NCI-H774 (cell line): ENCODE measurements at places on chromosomes 3 and 15.

GRCh38 chr3:170632780-170633179 lies 46.9 kb upstream of the SLC7A14 start:
- DNase-seq = peak; percentile 63

- no peak for DNase-seq
These were observed 402.8 kb upstream of the RARB start for GRCh38 chr3:25025236-25025635.

- DNase-seq = no peak
These were observed 326.9 kb upstream of the CTNNB1 start for GRCh38 chr3:40872258-40872920.

DNA sequence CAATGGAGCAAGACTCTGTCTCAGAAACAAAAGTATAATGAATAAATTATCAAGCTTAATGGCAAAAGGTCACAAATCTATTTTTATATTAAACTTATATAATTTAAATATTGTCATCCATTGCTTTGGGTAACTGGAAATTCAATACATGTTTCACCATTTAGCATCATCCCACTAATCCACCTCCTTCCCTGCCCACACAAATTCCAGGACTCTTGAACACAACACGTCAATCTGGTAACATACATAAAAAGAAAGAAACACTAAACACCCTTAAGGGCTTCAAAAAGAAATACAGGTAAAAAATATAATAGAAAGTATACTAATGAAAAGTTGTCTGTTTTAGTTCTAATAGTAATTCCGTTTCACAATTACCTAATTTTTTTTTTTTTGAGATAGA lies 149.4 kb downstream of the STAG1 start:
- no peak for DNase-seq

DNA sequence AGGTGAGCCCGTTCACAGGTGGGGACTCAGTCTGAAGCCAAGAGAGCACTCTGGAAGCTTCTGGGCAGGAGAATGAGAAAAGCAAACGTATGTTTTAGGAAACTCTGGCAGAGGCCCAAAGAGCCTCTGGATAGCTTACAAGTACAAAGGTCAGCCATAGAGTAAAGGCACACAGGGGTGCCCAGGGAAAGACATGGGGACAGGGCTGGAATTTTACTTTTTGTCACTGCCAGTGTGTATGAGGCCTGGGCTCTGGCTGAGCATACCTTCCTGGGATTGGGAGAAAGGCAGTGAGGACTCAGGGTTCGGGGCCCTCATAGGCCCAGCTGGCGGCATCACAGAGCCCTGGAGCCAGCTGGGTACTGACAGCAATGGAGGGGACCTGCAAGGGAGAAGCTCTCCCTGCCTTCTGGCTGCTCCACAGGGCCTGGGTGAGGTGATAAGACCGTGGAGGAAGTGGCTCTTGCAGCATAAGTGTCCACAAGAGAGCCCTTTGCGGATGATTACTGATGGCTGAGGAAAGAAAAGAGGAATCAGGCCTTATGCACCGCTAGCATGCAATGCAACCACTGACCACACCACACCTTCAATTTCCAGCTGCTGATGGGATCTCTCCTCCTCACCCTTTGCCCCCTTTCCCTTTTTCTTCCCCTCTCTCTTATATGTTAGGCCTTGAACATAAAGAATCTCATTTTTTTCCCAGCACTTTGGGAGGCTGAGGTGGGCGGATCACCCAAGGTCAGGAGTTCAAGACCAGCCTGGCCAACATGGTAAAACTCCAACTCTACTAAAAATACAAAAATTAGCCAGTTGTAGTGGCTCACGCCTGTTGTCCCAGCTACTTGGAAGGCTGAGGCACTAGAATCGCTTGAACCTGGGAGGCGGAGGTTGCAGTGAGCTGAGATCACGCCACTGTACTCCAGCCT lies 25.1 kb upstream of the BCL2L10 start:
- no peak for DNase-seq

DNA sequence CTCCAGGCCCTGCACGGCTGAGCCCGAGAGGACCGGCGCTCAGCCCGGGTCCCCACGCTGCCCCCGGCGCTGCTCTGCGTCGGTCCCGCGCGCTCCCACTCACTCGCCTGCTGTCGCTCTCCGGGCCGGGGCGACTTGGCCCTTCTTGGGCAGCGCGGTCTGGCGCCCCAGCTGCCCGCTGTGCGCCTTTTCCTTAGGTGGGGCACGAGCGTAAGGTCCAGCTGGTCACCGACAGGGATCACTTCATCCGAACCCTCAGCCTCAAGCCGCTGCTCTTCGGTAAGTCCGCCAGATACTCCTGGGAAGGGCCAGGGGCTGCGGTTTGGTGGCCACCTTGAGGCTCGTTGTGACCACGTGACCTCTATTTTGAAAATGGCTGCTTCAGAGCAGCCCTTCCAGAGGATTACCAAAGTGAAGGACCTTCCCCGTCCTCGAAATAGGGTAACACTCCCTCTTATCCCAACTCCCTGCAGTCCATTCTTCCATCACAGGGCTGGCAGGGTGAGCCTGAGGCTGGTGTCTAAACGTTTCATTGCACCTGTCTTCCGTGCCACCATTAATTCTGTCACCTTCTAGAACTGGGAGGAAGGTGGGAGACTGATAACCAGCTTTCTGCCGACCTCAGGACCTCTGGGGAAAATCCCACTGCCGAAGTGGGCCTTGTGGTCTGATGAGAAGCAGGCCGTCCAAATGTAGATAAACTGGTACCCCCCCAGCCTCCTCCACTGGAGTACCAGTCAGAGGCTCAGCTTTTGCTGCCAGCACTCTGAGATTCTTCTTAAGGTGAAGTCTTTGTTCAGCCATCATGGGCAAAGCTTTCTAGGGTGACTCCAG lies 812 bp downstream of the P4HTM start:
- no peak for DNase-seq

DNA sequence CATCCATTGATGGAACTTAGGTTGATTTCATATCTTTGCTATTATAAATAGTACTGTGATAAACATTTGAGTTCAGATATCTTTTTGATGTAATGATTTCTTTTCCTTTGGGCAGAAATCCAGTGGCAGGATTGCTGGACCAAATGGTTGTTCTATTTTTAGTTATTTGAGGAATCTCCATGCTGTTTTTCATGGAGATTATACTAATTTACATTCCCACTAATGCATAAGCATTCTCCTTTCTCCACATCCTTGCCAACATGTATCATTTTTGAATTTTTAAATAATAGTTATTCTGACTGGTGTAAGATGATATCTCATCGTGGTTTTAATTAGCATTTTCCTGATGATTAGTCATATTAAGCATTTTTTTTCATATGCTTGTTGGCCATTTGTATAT lies 144.0 kb upstream of the SUCLG2 start:
- DNase-seq = no peak

- no peak for DNase-seq
These were observed 67.6 kb upstream of the TGFBR2 start for GRCh38 chr3:30538791-30539190.

DNA sequence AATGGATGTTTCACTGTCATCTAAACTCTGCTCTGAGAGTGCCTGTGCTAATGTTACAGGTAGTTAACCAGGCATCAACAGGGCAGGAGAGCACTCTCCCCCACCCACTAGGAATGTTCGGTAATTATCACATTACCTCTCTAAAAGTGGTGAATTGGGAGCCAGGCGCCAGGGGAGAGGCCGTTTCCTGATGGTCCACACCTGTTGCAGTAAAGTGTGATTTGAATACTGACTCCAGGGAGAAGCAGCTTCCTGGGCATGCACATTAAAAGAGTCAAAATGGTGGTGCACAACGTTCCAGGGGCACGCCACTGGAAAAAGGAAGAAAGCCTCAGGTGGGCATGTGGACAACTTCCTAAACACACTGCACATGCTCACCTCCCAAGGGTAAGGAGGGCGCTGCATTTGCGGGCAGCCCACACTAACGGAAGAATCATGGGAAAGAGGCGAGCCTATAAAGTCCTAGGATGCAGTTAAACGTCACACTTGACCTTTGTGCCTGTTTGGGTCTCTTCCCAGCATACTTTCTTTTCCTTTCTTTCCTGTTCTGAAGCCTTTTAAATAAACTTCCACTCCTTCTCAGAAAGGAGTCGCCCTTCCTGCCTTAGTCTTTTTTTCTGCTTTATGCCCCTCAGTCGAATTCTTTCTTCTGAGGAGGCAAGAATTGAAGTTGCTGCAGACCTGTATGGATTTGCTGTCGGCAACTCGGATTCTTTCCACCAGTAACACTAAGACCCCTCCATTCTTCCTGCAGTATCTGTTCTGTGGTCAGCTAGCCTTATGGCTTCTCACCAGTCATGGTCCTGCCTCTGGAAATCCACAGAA lies 28.9 kb upstream of the GPD1L start:
- no peak for DNase-seq

DNA sequence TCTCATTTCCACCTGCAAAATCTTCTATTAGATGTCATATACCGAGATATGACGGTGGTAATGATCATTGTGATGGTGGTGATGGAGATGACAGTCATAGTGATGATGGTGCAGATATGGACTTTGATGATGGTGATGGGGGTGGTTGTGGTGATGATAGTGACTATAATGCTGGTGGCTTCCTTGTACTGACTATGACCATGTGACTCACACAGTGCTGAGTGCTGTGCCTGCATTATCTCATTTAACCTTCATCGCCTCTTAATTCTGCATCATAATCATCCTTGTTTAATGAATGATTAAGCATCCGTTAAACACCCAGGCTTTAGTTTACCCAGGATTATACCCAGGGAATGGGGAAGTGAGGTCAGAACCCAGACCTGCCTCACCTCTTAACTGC lies 331.7 kb downstream of the FEZF2 start:
- no peak for DNase-seq

DNA sequence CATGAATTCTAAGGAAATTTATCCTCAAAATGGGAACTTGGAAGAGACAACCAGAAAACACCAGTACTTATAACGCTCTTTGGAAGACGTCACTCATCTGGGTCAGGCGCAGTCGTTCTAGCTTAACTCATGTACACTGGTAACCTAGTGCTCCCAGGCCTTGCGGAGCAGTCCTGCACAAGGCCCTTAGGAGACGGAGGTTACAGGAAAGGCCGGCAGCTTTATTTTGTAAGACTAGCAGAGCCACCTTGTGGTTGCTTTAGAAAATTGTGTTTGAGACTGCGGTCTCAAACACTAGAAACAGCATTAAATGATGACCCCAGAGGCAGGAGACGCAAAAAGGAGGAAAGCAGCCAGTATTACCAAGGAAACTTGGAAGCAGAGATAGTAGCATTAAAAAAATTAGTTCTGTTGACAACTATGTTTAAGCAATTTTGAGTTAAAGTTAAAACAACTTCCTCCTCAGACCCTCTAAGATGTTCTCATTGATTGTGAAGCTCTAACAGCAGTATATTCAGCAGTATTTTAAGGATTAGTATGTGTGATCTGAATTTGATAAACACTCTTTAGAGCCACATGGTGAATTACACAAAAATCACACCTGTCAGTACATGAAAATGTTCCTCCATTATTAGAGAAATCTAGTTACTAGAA lies 141.9 kb upstream of the C2CD4B start:
- DNase-seq = peak; percentile 78

DNA sequence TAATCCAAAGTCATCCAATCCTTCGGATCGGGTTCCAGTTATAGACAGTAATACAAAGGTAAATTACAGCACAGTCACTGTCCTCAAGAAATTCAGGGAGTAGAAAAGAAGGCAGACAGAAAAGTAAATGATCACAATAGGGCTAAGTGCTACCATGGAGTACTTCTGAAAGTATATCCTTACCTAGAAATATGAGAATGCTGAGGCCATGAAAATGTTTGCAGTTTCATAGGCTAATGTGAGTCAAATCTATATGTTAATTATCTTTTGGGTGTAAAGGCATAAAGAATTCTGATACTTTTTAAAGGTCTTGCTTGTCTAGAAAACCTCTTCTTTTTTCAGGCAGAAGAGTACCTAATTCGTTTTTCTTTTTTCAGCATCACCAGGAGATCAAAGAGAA lies 29.8 kb downstream of the PBRM1 start:
- no peak for DNase-seq

DNA sequence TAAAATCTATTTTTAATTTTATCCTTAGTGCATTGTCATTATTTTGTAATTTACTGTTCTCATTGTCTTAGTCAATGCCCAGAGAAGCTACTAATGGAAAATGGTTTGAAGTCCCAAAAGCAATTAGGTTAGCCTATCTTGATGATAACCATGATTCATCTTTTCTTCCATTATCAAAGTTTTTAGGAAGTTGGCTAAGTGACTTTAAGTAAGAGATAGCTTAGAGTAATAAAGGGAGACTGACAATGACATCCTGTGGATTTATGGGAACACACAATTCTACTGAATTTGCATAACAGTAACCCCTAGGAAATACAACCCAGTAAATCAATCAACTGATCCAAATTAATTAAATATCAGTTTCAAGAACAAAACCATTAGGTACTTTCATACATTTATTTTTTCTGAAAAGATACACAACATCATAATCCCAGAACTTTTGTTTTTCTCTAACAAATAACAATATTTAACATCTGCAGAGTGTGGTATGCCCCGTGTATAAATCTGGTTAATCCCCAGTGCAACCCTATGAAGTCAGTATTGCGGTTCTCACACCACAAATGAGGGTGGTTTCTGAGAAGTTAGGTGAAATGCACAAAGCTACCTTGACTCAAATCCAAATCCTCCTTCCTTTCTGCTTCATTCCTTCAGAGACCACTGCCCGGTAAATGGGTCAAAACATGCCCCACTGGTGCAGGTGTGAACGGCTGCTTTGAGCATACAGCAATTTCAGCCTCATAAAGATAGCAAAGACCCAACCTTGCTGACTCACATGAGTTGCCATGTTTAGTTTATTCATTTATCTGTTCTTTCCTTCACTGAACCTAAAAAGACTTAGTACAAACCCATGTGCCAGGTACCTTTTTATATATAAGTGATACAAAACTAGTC lies 202.1 kb downstream of the TBL1XR1 start:
- DNase-seq = no peak

DNA sequence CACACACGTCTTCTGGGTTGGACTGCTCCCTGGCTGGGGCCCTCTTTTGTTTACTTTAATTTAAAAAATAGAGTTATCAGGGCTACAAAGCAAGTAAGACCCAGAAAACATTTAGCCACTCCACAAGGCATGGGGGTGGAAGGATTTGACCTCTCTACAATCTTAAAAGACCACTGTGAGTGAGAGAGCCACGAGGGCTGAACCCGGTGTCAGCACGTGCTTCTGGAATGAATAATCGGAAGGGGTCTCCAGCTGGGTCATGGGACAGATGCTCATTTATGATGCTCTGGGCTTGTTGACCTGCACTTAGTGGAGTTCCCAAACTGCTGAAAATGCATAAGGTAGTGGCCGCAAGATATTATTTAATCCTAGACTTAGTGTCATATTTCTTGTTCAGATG lies 52.4 kb downstream of the EIF4E3 start:
- DNase-seq = no peak

DNA sequence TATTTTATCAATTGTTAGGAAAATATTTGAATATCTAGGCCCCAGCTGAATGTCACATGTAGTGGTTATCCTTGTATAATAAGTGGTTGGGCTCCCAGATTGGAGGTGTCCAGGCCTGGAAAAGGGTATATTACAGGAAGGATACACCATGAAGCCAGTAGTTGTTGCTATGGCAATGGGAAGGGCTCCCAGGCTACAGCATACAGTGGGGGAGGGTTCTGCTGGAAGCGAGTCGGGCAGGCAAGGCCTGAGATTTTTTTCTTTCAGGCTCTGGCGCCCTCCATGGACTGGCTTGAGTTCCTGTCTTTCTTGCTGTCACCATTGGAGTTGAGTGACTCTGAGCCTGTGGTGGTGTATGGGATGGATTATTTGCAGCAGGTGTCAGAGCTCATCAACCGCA lies 8.9 kb downstream of the ECE2 start:
- DNase-seq = peak; percentile 92
